ENCODE measurements at places on chromosomes 5 and 9. TPM values are rescaled to one million over a fixed set of nuclear protein-coding genes. Genes with fewer than 3 reads are reported as not detected.

DNA sequence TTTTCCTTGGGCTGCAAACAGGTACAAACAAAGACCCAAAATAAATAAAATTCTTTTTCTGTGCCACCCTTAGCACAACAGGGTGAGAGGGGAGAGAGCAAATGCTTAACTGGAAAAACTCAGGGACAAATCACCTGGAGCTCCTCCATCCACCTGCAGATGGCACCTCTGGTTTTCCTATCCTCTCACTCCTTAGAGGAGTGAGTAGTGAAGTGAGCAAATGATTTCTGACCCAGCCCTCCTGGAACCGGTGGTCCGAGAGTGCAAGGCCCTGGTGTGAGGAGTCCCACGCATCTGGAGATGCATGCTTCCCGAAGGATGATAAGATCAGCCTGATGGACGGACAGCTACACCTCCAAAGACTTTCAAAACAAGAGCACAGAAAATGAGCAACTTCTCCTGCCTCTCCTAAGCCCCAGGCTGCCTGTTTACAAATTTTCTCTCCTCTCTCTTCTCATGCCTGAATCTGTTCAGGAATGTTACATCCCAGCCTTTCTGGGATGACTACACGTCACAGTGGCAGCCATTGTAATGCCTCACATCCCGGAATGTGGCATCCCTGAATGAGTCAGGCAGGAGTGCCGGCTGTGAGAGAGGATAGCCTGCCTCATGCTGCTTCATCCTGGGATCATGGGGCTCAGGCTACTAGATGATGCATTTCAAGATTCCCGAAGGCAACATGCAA, 86.4 kb downstream of the ADRB2 start:
- H3K4me1 ChIP-seq: peaks cover 24% of the 10 kb centered on the region
- no peaks in the 10 kb centered on the region for H3K27me3 ChIP-seq
- no peak for DNase-seq
- H3K36me3 ChIP-seq: no peaks in the 10 kb centered on the region
- no peak overlapping the region for H3K4me3 ChIP-seq

GRCh38 chr5:143019157-143019556, 249.0 kb downstream of the ARHGAP26 start:
- no peak overlapping the region for H3K4me3 ChIP-seq
- no peak overlapping the region for H3K27ac ChIP-seq
- no peaks in the 10 kb centered on the region for H3K27me3 ChIP-seq
- peaks cover 21% of the 10 kb centered on the region for H3K36me3 ChIP-seq

- no peaks in the 10 kb centered on the region for H3K4me1 ChIP-seq
- H3K4me3 ChIP-seq: no peak overlapping the region
- H3K27me3 ChIP-seq: no peaks in the 10 kb centered on the region
- H3K27ac ChIP-seq: no peak overlapping the region
- no peaks in the 10 kb centered on the region for H3K36me3 ChIP-seq
Measured at GRCh38 chr5:59371525-59372127, 521.9 kb downstream of the PDE4D start.

The UNC13B gene
- total RNA-seq: 19.3 TPM

- H3K27ac ChIP-seq: no peak overlapping the region
- H3K4me3 ChIP-seq: no peak overlapping the region
- no peak for DNase-seq
- peaks cover 27% of the 10 kb centered on the region for H3K4me1 ChIP-seq
- H3K27me3 ChIP-seq: no peaks in the 10 kb centered on the region
Measured at GRCh38 chr5:108257996-108258395, 123.9 kb downstream of the FBXL17 start.

The FOXD4L6 gene
- total RNA-seq: not detected

DNA sequence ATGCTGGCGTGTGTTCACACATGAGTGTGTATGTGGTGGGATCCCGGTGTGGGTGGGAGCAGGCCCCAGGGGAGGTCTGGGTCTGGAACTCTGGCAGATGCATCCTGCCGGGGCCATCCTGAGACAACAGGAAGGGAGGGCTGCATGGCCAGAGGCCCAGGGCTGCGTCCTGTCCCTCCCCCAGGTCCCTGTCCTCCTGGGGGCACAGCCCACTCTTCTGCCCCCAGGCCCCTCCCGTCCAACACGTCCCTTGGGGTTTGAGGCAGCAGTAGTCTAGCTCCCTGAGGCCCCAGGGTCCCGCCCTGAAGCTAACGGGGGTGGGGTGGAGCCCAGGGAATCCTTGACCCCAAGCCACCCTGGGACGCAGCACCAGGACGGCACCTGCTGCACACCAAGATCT, 16.6 kb downstream of the FLT4 start:
- no peak overlapping the region for H3K4me3 ChIP-seq
- H3K27ac ChIP-seq: no peak overlapping the region
- no peak for DNase-seq
- H3K36me3 ChIP-seq: no peaks in the 10 kb centered on the region
- no peaks in the 10 kb centered on the region for H3K27me3 ChIP-seq

The PCDHA1 gene
- 0.09 TPM for total RNA-seq

GRCh38 chr9:70791936-70792335, 329.5 kb downstream of the TRPM3 start:
- H3K27ac ChIP-seq: no peak overlapping the region
- no peak overlapping the region for H3K4me3 ChIP-seq
- DNase-seq: no peak
- no peaks in the 10 kb centered on the region for H3K4me1 ChIP-seq
- H3K36me3 ChIP-seq: no peaks in the 10 kb centered on the region

The COL27A1 gene
- total RNA-seq: 6.1 TPM

DNA sequence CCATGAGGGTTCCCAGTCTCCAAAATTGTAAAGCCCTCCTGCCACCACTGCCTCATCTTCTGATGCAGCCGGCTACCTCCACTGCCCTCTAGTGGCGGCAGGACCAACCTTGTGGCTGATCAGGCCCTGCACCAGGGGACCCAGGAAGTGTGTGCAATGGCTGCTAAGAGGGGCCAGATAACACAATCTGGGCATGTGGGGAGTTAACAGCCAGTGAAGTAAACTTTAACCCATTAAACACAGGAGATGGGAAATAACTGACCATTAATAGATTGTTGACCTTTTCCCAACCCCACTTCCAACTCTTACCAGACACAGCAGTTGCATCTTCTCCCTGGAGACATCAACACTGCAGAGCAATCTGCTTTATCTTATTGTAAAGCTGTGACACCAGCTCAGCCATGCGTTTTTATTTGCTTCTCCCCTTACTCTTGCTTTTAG, 63.3 kb downstream of the FREM1 start:
- no peak overlapping the region for H3K4me3 ChIP-seq
- peak; percentile 38 for DNase-seq
- no peaks in the 10 kb centered on the region for H3K36me3 ChIP-seq
- H3K4me1 ChIP-seq: no peaks in the 10 kb centered on the region
- H3K27me3 ChIP-seq: peaks cover 4% of the 10 kb centered on the region

GRCh38 chr5:98769959-98770208, 3.6 kb upstream of the RGMB start:
- peaks cover 57% of the 10 kb centered on the region for H3K4me1 ChIP-seq
- no peak for DNase-seq
- H3K27me3 ChIP-seq: no peaks in the 10 kb centered on the region
- peak overlapping the region; percentile 69 for H3K4me3 ChIP-seq
- no peaks in the 10 kb centered on the region for H3K36me3 ChIP-seq
- H3K27ac ChIP-seq: peak overlapping the region; percentile 41

The ECSCR gene
- 43.2 TPM for total RNA-seq

GRCh38 chr9:20065796-20066700, 277.2 kb upstream of the SLC24A2 start:
- DNase-seq: no peak
- no peak overlapping the region for H3K27ac ChIP-seq
- no peaks in the 10 kb centered on the region for H3K27me3 ChIP-seq
- H3K4me3 ChIP-seq: no peak overlapping the region
- H3K36me3 ChIP-seq: no peaks in the 10 kb centered on the region

All from heart right ventricle (tissue), 16 donors.